ENCODE measurements at places on chromosomes 11 and 22.
A peak's percentile ranks its signal among the peaks of the same experiment; 100 is the strongest.

GRCh38 chr22:27097506-27097905 lies 440.1 kb downstream of the MIAT start:
- DNase-seq: no peak

GRCh38 chr11:112806876-112807275 lies 154.3 kb upstream of the NCAM1 start:
- no peak for DNase-seq

DNA sequence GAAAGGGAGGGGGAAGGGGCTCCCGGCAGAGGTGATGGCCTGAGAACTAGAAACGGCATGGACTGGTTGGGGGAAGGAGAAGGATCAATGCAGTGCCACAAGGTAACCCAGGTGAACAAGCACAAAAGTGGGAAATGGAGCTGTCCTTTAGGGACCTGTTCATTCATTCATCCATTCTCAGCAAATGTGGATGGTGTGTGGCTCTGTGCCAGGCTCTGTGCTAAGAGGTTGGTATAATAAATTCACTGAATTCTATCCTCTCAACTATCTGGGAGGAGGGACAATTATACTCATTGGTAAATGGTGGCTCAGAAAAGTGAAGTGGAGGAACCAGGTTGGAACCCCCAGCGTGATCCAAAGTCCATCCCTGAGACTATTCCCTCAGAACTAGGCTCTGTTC lies 18.6 kb upstream of the ARAP1 start:
- DNase-seq: no peak

DNA sequence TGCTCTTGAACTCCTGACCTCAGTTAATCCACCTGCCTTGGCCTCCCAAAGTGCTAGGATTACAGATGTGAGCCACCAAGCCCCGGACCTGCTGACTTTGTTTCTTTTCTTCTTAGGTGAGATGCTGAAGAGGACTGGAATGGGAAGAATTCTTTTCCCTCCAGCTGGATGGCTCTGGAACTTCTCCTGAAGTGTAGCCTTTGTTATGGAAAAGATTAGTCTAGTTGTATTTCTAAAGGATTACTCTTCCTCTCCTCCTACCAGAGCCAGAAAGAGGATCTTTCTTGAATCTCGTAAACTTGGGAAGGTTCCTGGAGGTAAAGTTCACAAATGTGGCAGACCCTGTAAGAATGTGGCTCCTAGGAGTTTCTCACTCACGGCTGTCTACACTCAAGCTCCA lies 95.4 kb upstream of the LARGE1 start:
- no peak for DNase-seq

GRCh38 chr11:39255648-39256047 lies 2203.8 kb downstream of the LRRC4C start:
- no peak for DNase-seq

- DNase-seq: peak; percentile 41
Observed at GRCh38 chr11:122020902-122021301, 95.1 kb downstream of the BLID start.

DNA sequence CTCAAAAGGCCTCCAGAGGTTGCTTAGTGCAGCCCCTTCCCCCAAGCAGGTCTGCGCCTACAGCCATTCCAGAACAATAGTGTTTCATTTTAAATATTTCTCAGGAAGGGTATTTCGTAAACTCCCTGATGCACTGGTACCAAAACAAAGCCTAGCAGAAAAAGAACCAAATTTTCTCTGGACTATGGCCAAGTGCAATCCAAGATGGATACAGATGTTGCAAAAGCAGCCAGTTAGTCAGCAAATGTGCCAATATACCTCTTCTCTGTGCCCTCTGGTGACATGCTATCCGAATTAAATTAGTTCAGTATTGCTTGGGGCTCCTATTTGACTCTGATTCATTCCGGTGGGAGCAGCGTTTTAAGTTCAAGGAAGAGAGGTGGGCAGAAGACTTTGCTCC lies 247.8 kb downstream of the NTM start:
- DNase-seq: peak; percentile 54

- peak; percentile 53 for DNase-seq
Observed at GRCh38 chr11:2151500-2152257, 9.3 kb downstream of the INS start.

DNA sequence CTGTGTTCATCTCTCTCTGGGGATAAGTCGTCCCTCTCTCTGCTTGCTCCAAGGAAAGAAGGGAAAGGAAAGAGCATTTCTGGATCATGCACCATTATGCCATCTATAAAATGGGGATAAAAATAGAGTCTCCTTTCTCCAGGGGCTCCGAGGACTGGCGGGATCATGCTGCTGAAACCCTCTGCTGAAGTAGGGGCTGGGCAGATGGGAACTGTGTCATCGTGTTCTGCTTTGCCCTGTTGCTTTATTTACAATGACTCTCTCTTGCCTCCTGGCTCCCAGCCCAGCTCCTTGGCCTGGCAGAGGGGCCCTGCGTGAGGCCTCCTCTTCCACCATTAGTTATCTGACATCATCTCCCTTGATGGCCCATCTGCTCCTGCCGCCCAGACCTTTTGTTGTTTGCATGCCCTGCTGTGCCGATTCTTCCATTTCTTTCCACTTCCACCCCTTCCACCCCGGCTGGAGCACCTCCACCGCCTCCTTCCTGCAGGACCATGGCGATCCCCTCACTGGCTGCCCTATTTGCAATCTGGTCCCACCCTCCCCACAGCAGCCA lies 200.9 kb downstream of the MYO18B start:
- DNase-seq: no peak

- no peak for DNase-seq
Observed at GRCh38 chr11:119647254-119647653, 81.7 kb downstream of the NECTIN1 start.

DNA sequence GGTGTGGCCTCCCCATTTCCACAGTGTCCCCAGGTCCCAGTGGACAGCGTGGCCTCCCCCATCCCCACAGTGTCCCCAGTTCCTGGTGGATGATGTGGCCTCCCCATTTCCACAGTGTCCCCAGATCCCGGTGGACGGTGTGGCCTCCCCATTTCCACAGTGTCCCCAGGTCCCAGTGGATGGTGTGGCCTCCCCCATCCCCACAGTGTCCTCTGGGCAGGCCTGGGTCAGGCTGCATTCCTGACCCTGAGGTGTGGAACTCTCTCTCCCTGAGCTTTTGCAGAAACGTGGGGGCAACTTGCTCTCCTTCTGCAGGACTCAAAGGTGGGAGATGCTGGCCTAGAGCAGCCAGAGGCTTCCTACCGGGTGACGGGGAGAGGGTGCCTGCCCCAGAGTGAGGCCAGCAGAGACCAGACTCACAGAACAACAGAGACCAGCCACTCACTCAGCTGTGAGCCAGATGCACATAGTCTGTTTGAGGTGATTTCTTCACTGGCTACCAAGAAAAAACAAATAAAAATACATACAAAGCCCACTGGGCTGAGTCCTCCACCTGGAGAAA lies 85.8 kb upstream of the FGF3 start:
- no peak for DNase-seq

DNA sequence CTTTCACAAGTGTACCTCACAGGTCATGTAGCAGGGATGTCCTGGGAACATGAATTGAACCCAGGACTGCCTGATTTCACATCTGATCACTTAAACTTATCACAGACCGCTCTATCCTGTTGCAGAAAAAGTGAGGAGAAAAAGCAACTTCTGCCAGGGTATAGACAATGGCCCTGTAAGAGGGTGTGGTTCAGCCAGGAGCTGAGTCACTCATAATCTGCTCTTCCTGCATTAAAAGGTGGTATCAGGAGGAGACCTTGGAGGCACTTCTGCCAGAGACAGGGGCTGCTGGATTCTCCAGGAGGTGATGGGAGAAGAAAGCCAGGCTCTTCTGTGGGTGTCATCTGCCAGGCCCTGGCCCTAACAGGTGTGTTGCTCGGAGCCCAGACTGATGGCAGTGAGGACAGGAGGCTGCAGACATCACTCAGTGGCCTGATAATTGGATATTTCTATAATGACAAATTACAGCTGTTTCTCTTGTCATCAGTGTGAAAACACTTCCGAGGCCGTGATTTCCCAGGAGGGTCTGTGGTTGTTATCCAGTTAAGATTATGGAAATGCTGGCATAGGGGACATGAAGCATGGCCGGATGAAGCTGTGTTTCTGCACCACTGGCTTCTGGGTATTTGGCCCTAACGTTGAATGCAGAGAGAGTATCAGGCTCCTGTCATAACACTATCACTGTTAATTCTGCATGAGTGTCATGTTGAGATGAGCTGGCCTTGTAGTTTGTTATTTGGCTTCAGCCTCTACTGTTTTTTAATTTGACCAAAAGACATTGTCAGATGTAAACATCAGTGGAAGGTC lies 125.1 kb upstream of the ZBED5 start:
- DNase-seq: no peak

- DNase-seq: no peak
Observed at GRCh38 chr11:116980136-116980793, 118.0 kb downstream of the SIK3 start.

DNA sequence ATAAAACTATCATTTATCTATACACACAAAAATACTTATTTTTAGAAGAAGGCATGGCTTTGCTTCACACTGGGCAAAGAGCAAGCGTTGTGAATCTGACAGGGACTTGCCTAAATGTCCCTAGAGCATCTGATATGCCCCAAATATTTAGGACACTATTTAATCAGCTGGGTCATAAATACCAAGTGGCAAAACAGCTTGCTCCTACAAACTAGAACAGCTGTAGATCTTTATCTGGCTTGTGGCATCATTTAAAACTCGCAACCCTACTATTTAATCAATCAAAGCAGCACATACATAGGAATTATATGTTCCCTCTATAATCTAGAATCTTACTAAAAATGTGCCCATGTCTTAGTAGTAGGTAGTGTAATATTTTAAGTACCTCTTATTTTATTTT lies 999.5 kb downstream of the JRKL start:
- DNase-seq: no peak

GRCh38 chr11:111414267-111414931 lies 35.3 kb upstream of the POU2AF1 start:
- no peak for DNase-seq

DNA sequence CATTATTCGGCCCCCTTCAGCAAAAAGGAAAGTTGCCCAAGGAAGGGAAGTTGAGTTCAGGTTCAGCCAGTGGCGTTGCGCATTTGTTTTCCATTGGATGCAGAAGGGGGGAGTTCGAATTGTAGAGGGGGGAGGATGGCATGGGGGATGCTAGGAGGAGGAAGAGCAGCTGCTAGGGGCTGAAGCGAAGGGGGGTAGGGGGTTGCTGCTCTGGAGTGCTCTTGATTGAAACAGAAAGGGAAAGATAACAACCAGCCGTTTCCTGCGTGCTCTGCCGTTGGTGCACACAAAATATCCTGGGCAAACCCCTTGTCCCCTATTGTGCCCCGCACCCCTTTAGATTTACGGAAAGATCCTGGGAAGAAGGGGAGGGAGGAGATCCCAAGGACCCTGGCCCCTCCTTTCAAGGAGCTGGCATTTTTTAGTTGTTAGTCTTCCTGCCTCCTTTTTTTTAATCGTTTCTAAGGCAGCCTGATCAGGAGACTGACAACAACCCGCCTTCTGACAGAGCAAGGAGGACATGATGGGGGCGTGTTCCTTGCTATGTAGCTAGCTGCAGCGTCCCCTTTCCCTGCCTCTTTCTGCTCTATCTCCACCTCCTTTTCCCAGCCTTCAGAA lies 2.1 kb downstream of the KMT2A start:
- peak; percentile 76 for DNase-seq

DNA sequence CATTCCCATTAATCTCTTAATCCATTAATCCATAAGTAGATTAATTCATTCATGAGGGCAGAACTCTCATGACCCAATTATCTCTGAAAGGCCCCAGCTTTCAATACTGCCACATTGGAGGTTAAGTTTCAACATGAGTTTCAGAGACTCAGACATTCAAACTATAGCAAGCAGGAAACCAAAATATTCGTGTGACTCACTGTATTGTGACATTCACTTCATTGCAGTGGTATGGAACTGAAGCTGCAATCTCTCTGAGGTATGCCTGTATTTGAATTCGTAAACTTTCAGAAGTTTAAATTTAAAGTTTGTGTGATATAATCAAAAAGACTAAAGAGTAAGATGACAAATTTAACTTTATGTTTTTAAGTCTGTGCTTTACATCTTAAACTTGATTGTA lies 2.9 kb upstream of the OR52J3 start:
- peak; percentile 62 for DNase-seq

DNA sequence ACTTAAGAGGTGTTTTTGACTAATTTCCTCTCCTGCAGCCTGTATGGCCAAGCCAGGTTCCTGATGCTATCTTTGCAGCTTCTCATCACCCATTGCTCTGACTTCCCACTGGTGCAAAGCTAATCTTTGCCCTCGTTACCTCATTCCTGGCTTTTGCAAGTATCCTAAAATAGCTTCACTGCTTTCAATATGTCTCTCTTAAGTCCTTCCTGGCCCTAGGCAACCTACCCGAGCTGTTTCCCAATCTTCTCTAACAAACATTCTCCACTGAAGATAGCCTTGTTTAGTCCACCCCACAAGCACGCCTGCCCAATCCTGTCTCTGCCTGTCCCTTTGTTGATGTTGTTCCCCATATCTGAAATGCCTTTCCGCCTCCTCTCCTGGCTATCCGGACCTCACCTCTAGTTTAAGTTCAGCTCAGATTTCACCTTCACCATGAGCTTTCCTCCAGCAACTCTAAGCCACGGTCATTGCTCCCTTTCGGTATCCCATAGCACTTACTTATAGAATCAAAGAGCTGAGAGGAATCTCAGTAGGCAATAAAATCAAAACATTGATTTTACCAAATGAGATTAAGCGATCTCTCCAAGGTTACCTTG lies 30.1 kb upstream of the CECR2 start:
- DNase-seq: no peak

DNA sequence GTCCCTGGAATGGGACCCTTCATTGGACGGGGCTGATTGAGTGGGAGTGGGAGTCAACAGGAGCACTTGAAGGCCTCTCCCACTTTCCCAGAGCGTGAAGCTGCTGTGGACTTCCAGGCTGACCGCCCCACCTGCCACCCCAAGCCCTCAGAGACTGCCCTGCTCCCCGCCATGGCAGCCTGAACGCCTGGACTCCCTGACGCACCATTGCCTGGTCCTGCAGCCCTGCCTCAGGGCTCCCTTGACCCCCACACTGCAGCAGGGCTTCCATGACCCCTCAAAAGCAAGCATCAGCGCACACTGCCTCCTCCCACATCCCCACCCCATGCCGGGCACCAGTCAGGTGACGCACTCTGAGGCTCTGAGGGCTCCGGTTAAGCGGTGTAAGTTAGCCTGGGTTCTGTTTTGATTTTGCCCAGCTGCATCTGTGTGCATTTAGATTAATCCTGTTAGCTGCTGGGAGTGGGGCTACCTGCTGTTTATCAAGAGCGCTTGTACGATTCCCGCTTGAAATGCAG lies 39.4 kb downstream of the TRIM29 start:
- DNase-seq: no peak

DNA sequence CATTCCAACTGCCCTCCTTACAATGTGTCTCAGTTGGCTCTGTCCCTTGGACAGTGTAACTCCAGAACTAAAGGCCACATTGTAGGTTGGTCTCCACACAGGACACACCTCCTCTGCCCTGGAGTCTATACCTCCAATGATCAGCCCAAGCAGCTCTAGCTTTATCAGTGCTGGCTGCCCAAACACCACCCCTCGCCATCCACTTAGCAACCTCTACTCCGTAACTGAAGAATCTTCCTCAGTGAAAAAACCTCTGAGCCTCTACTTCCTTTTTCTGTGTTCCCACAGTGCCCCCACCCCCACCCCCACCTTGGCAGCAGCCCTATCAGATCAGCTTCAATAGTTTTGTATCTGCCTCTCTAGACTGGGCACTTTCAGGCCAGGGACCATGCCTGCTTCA lies 33.4 kb downstream of the SERPINH1 start:
- no peak for DNase-seq
